ENCODE measurements at places on chromosomes 3 and 15.

DNA sequence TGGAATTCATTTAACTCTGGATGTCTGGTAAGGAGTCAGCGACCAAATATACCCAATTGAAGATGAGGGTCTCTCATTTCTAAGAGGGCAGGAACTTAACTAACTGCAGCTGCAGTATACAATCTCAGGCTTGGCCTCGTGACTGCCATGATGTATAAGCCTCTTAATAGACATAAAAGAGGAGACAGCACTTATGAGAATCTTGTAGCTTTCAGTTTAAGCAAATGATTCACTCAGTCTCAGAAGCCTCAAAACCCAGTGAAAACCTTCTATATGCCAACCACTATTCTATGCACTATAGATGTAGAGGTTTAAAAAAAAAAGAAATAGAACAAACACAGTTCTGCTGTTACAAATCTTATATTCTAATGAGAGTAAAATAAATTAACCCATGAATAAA lies 513.9 kb downstream of the TBL1XR1 start:
- DNase-seq = no peak

- DNase-seq = no peak
Measured at GRCh38 chr15:39785139-39785538, 2.5 kb upstream of the FSIP1 start.

DNA sequence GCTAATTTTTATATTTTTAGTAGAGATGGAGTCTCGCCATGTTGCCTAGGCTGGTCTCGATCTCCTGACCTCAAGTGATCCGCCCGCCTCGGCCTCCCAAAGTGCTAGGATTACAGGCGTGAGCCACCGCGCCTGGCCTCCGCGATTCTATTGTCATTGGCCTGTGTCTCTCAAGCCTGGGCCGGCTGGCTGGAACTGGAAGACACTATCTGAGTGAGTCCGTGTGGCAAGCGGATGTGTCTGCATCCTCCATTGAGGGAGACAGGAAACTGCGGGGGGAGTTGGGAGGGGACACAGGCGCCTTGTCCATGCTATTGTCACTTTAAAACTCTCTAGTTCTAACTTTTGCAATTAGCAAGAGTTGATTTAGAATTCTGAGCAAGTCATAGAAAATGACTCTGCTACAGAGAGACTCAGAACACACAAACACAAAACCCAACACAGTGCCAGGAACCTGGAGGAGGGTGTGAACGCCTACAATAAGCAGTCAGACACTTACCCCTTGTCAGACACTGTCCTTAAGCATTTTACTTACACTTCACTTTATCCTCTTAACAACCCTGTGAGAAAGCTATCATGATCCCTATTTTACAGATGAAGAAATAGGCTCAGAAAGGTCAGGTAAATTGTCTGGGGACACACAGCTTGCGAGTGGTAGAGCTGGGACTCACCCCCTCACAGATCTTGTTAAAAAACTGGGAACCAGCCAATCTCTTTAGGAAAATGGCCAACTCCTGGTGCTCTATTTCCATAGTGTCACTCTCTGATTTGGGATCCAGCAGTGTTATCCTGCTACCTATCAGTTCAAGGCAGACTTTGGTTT lies 38.7 kb downstream of the ANP32A start:
- DNase-seq = no peak

DNA sequence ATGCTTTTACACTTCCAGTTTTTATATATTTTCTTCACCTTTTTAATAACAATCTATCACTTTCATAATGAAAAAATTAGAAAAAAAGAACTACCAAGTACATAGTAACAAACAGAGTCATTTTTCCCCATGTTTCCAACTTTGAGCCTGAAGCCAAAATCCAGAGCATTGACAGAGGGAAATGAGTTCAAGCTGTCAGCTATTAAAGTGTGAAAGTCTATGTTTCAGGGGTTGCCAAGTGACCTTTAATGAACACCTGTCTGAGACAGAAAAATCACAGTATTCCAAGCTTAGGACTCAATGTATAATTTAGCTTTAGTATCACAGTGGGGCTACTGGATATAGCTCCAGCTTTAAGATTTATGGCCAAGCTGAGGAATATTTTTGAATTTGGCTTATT lies 128.3 kb upstream of the GADL1 start:
- no peak for DNase-seq

- DNase-seq = no peak
Measured at GRCh38 chr3:4898454-4899313, 80.6 kb upstream of the BHLHE40 start.
